Suppressor macrophage (primary cell): ENCODE measurements at places on chromosomes 11 and 22.

DNA sequence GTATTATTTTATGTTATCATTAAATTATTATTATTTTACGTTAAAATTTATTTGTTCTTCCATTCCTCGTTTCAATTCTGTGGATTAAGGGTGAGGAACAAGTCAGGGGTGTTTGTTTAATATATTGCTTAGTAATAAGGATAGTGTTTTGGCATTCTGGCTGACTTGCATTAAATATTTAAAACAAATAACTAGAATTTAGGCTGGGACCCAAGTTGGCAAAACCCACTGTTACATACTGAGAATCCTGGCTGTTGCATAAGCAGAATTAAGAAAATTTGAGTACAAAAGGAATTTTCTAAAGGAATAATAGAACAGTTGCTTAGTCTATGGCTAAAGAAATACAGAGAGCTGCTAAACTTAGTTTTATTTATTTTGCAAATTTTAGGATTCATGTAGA lies 196.4 kb downstream of the GUCY1A2 start:
- no peak for DNase-seq

DNA sequence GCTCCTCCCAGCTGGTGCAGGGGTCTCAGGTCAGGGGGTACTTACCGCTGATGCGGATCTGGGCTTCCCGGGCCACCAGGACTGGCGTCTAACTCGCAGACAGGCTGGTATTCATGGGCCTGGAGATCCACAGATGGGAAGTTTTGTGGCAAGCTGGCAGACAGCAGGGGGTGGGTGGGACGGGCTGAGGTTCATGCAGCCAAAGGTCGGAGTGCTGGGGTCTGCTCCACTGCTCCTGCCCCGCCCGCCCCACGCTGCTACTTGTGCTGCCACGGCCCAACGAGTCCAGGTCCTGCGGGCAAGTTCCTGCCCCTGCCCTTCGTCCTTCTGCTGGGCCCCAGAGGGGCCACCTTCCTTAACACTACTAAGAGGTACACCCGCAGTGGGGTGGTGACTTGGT lies 3.1 kb downstream of the ACY3 start:
- no peak for DNase-seq

- no peak for DNase-seq
Observed at GRCh38 chr22:44571566-44572413, 73.8 kb upstream of the RTL6 start.

DNA sequence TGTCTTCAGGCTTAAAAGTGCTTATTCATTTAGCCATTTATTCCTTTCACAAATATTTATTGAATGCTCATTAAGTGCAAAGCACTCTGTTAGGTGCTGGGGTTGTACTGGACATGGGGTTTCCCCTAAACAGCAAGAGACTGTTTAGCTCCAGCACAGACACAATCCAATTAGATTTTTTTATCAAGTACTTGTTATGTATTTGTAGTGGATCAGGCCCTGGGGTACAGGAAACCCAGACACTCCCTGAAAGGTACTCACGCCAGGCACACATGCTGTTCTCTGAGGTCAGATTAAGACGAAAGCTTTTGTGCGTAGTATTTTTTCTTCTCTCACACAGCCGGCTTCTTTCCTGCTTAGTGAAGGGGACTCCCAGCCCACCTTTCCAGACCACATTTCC lies 218.1 kb upstream of the PLET1 start:
- no peak for DNase-seq

DNA sequence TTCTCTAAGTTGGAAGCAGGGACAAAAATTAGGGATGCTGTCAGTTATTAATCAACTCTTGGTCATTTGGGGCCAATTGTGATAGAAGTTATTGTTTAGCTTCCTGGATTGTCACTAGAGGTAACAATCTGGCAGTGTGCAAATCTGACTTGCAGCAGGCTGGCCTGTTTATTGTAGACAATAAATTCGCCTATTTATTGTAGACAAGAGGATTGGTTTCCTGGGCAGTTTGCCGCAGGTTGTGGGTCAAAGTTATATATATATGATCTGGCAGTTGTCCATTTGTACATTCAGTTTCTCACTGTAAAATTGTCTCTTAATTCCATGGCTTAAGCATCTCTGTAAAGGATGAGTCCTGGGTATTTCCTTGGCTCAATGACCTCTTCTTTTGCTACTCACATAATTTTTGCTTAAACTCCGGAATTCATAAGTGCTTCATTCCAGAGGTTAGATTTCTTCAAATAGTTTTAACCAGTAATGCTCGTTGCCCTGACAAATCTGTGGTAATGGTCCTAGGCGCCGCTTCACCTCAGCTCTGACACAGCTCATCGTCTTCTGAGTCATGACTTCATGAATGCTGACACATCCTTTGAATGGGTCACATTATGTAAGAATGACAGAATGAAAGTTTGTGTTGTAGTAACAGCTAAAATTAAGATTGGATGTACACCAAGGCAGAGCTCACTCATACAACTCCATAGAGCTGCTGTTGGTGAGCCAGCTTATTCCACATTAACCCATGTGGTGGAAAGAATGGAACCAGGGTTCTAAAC lies 7.8 kb upstream of the MMP3 start:
- no peak for DNase-seq

DNA sequence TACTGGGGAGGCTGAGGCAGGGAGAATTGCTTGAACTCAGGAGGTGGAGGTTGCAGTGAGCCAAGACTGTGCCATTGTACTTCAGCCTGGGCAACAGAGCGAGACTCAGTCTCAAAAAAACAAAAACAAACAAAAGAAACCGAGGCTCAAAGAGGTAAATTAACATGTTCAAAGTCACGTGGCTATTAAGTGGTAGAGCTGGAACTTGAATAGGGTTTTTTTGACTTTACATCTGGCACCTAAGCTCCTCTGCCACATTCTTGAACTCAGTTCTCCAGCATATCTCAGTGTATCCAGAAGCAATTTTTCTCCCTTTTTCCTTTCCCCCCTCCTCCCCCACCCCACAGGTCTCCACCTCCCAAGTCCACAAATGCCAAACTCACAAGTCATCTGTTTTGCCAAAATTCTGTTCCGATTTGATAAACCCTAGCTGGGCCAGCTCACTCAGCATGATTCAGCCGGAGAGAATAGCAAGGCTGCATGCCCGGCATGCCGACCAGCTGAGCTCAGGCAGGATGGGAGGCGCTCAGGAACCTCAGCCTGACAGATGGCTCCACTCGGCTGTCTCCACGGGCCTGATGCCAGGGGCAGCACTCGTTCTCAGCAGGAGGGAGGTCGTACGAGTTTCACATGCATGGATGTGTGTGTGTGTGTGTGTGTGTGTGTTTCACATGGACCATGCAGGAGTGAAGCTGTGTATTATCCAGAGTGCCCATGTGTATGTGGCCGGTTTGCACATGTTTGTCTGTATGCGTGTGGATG lies 63.2 kb upstream of the RRAS2 start:
- DNase-seq, result no peak

DNA sequence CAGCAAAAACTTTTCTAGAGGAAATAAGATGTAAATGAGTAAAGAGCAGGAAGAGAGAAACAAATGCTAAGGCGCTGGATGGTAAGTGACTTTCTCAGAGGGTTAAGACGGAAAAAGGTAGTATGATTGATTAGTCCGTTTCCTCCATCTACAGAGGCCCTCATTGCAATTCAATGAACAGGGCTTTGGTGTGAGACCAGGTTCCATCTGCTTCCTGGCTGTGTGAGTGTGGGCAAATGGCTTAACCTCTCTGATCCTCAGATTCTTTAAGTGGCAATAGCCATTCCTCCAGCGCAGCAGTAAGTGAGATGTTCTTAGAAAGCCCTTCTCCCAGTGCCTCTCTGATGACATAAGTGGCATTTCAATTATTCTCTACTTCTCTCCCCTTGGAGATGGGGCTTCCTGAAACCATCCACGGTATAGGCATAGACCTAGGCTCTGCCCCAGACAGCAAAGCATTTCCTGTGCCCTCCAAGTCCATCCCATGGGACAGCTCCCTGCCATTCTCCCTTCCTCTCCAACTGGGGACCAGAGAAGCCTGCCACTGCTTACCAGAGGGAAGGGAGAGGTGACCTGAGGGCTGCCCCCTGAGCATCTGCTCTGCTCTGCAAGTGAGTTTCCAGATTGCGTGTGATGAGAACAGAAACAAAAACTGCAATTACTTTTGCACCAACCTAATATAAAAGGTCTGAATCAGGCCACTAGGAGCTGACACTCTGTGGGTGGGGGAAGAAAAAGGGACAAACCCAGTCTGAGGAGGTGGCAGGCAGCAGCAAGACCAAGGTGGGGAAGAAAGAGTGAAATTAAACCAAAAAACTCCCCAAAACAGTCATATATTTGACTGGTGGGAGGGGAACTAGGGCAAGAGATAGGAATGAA lies 12.7 kb upstream of the CD44 start:
- DNase-seq, result no peak

- DNase-seq, result peak; percentile 68
Observed at GRCh38 chr11:6124245-6124644, 16.8 kb downstream of the OR56B4 start.

DNA sequence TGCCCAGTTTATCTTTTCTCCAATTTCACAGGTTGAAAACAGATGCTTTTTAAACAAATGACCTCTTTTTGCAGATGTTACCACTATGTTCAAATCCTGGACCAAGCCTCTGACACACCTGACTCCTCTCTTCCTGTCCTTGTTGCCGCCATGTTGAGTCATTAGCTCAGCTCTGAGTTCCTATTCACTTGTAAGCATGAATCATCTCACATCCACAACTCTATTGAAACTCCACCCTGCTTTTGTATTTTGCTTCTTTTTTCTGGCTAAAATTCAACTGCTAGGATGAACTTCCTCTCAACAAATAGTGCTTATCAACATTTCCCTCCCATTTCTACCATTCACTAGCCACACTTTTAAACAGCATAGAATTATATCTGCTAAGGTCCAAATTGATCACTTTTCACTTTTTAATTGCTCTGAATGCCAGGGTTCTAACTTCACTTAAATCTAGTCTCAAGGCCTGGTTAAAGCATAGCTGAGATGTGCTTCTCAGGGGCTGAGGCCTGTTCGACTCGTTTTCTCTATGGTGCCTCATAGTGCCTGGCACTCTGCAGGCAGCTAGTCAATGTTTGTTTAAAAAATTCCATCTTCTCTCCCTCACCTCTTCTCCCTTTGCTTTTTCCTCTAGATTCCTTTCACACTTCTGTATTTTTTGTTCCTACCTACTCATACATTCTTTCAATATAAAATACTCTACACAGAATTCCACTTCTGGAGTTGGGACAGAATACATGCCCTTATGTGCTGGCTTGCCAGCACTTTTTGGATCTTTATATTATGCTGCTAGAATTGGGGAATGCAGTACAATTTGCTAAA lies 3.9 kb downstream of the JOSD1 start:
- DNase-seq, result peak; percentile 76

DNA sequence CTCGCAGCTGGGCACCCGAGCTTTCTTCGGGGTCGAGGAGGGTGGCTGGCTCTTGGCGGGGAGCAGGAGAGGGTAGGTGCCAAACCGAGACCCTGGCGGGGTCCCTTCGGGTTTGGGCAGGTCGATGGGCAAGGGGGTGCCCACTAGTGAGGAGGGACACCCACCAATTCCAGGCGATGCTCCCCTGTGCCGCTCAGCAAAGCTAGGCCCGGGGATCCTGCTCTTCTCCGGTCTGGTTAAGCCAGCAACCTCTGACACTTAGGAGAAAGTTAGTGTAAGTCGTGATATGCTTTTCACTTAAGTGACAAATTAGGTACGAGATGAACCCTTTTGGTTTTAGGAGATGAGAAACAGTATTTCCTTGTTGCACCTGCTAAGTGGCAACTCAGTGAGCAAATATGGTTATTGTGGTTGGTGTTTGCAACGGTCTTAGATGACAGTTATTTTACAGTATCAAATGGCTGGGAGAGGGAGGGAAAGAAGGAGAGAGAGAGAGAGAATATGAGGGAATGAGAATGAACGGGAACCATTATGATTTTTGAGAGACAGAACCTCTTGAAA lies 565 bp downstream of the NUCB2 start:
- peak; percentile 35 for DNase-seq

GRCh38 chr22:45452565-45453379 lies 39.3 kb downstream of the RIBC2 start:
- no peak for DNase-seq

DNA sequence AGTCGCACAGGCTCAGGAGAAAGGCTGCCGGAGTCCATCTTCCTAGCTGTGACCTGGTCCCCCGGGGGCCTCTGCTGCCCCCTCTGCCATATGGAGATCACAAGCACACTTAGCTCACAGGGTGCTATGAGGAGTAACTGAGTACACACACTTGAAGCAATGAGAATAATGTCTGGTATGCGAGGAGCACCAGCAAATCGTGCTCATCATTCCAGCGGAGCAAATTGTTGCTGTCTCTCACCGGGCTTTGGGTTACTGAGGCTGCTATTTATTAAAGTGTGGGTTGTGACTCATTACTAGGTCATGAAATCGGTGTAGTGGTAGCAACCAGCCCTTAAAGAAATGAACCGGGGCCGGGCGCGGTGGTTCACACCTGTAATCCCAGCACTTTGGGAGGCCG lies 48.1 kb upstream of the EIF3D start:
- DNase-seq, result no peak

- DNase-seq, result no peak
Observed at GRCh38 chr11:75583718-75584658, 21.9 kb downstream of the SERPINH1 start.

DNA sequence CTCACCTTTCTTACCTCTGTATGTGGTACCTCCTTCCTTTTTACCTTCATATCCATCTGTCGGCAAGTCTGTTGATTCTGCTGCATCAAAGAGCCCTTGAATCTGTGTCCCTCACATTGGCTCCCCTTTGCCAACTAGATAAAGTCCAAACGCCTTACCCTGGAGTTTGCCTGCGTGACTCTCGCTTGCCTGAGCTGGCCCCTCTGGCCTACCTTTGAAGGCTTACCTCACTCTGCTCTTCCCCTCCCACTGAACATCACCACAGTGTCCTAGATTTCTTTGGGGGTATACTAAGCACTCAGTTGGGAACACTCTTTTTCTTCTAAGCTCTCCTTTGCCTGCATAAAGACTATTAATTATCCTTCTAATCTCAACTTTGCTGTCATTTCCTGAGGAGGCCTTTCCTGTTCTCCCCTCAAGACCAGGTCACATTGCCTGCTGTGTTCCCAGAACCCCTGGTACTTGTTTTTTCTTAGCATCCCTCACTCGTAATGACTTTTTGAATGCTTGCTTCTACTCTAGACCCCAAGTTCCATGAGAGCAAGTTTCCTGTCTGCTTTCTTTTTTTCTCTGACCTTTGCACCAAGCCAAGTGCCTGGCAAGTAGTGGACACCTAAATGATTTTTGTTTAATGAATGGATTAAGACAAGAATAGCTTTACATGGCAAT lies 67.8 kb upstream of the ADORA2A start:
- no peak for DNase-seq

DNA sequence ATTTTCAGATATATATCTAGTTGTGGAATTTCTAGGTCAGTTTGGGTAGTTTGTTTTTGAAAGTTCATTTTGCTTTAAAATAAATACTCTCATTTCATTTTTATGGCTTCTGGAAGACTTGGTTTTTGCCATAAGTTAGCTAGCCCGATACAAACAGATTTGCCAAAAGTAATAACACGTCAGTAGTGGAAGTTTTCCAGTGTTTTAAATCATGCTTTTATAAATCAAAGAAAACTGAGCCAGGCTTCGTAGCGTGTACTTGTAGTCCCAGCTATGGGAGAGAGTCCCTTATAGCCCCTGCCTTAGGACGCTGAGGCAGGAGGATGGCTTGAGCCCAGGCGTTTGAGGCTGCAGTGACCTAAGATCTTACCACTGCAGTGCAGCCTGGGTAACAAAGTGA lies 21.7 kb upstream of the MICALL1 start:
- DNase-seq, result no peak
